ENCODE measurements at places on chromosomes 4 and X.

DNA sequence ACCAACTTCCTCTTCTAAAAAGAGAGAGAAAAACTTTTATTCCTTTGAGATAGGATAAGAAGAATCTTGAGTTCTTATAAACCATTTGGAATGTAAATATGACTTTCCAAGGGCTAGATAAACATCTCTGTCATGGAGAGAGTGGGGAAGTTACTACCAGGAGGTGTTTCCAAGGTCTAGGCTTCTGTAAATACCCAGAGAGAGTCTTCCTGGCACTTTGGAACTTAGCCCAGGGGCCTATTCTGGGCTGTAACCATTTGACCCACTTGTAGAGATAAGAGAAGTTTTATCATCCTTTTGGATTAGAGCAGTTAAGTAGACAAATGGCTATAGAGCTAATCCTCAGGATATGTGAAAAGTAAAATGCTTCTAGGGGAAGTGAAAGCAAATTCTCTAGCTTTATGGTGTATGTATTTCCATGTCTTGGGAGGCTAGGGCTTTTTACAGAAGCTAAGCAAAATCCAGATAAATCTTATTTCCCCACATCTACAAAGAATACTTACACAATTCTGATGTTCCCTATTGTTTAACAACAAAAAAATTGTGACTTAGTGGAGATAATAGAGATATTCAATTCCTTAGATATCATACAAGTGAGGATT is 51.1 kb downstream of the MCUB start:
- DNase-seq, result no peak

GRCh38 chr4:27057053-27057452 is 196.4 kb downstream of the STIM2 start:
- DNase-seq, result no peak

- DNase-seq, result no peak
Observed at GRCh38 chr4:174805746-174806145, 23.3 kb downstream of the GLRA3 start.

GRCh38 chrX:120774606-120775005 is 101.1 kb downstream of the CT47B1 start:
- no peak for DNase-seq

DNA sequence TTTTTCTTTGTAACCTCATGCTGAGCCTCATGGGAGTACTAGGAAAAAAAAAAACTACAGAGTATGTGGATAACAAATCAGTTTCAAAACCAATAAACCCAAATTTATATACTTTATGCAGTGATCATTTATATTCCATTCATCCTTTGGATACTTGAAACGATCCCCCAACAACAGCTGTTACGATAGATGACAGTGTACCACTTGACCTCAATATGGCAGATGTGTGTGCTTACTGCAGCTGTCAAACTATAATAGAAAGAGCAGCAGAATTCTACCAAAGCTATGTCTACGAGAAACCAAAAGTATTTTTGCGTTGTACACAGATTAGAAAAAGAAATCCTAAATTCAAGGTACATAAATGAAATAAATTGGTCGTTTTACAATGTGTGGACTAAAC is 337.8 kb downstream of the PDGFC start:
- no peak for DNase-seq

DNA sequence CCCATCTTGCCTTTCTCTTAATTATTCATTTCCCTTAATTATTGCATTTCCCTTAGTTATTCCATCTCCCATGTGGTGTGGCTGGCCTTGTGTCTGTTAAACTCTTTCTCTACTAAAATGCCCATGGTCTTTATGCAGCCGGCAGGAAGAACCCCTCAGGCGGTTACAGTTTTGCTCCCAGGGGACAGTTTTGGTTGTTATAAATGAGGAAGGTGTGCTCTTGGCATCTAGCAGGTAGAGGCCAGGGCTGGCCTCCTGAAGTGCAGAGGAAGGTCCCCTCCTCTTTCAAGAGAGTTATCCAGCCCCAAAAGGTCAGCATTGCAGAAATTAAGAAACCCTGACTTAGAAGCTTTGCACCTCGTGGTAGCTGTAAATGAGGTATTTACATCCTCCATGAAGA is 18.0 kb downstream of the TBL1X start:
- no peak for DNase-seq

DNA sequence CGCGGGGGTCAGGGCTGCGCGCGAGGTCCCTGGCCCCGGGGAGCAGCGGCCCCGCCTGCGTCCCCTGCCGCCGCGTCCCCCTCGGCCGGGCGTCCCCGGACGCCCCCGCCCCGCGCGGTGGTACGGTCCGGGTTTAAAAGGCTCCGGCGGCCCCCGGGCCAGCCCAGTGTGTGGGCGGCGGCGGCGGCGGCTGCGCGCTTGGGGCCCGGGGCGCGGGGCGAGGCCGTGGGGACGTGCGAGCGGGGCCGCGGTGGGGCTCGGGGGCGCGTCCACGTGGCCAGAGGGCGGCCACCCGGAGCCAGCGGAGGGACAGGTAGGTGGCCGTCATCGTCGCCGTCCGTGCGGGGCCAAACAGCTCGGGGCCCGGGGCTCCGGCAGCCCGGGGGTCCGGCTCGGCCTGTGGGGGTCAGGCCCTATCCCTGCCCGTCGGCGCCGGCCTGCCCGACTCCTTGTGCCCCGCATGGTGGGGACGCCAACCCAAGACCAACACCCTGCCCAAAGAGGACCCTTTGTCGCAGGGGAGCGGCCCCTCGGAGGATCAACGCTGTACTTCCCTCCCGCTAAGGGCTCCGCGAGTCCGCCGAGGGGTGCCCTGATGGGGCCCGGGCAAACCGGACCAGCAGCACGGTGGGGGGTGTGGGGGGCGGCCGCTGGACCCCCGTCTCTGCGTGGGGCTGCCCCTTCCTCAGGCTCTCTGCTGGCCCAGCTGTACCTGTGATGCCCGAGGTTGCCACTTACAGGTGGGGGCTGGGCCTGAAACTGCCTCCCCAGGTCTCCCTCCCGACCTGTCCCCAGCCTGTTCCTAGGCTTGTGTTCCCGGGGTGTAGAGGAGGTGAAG is at the start of gene PLXNA3:
TSS of gene PLXNA3 (plus strand) at position 166 of the 838 bp plus-strand sequence. CDS start 1,903 bp downstream, outside the sequence.
- DNase-seq, result peak; percentile 57

DNA sequence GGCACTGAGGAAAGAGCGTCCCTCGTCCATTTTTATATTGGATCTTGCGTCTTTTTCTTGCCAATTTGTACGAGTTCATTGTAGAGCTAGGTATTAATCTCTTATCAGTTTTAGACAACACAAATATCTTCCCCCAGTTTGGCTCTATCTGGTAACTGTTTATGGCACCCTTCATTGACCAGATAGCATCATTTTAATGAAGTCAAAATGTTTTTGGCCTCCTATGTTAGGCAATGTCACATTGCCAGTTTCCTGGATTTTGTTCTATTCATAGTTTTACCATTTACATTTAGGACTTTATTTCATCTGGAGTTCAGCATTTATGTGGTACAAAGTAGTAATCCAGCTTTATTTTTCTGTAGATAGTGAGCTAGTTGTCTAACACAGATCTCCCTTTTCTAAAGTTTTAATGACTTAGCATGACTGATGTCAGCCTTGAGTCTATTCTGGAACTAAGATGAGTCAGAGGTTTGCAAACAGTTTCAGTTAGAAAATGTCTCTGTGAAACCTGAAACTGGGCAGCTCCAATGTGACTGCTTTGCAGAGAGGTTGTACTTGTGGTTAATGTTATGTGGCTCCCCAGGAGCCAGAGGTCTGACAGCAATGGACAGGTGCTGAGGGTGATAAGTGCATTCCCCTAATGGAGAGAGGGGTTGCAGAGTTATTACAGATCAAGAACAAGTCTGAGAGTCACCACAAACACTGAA is 5.3 kb upstream of the STBD1 start:
- DNase-seq, result peak; percentile 89

- DNase-seq, result no peak
Observed at GRCh38 chr4:149884529-149885181, 69.0 kb upstream of the IQCM start.

- peak; percentile 35 for DNase-seq
Observed at GRCh38 chrX:30887721-30888120, 1.3 kb downstream of the TAB3 start.

DNA sequence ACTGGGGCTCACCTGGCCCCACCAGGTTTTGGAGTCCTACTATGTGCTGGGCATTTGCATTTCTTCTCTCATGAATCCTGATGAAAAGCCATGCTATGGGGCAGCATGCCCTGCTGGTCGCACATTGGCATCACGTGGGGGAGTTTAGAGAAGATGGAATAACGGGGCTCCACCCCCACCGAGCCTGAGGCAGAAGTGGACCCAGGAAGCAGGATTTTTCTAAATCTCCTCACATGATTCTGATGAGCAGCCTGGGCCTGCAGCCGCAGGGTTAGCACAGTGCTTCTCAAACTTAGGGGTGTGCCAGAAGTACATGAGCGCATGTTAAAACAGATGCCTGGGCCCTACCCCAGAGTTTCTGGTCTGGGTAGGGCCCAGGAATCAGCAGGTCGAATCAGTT is 4.6 kb upstream of the SORCS2 start:
- DNase-seq, result no peak

DNA sequence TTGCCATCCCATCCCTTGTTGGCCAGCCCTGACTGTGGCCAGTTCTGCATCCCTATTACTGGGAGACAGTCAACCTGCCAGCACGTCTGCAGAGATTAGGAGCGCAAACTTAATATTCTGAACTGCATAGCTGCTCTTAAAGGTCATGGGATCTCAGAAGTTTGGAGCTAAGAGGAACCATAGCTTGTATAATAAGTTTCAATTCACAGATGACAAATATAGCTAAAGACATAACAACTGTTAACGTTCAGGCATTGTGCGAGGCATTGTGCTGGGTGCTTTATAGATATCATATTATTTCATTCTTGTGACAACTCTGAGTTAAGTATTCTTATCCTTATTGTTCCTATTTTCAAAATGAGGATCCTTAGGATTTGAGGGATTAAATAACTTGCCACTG is 3.7 kb downstream of the SCARB2 start:
- DNase-seq, result no peak

- no peak for DNase-seq
Observed at GRCh38 chr4:61223385-61223784, 23.3 kb downstream of the ADGRL3 start.

- DNase-seq, result no peak
Observed at GRCh38 chr4:164501074-164501473, 252.9 kb upstream of the SMIM31 start.

- DNase-seq, result no peak
Observed at GRCh38 chr4:54484383-54484782, 173.4 kb upstream of the KIT start.

DNA sequence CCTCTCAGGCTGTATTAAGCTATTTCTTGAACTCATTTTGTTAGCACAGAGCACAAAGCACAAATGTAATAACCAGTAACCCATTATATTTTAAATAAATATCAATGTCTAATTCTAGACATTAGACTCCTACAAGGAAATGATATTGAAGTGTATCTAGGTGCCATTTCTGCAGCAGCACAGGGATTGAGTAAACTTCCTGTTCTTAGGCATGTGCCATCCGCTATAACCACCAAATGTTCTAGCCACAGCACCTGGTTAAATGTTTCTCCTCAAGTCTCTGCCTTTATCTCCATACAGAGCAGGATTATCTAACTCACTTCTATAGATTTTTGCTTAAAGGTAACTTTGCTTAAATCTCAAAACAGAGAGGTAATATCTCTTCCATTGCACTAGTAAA is 51.4 kb downstream of the SGMS2 start:
- no peak for DNase-seq

DNA sequence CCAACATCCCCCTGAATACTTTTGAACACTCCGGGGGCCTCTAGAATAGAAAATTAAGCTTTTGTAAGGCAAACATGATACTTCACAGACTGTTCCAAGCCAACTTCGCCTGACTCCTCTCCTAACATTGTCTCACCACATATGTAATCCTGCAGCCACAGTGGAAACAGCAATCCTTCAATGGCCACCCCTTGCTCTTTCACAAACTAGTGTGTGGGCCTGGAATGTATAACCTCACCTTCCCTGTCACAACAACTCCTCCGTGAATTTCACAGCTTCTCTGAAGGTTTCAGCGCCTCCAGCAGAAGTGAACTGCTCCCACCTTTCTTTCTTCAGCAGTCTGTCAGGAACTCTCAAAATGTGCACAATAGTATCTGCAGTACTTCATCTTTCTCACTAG is 185.1 kb downstream of the ADGRL3 start:
- DNase-seq, result no peak

- DNase-seq, result no peak
Observed at GRCh38 chr4:139207247-139207646, 30.2 kb upstream of the ELF2 start.

- DNase-seq, result peak; percentile 35
Observed at GRCh38 chrX:149909324-149910177, 19.8 kb upstream of the HSFX4 start.

DNA sequence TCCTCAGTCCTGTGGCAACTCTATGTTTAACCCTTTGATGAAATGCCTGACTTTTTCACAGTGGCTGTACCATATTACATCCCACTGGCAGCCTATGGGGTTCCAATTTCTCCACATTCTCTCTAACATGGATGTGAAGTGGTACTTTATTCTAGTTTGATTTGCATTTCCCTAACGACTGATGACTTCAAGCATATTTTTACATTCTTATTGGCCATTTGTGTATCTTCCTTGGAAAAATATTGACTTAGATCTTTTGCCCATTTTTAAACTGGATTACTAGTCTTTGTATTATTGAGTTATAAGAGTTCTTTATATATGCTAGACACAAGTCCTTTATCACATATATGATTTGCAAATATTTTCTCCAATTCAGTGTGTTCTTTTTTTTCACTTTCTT is 2.1 kb upstream of the RAB39B start:
- no peak for DNase-seq

DNA sequence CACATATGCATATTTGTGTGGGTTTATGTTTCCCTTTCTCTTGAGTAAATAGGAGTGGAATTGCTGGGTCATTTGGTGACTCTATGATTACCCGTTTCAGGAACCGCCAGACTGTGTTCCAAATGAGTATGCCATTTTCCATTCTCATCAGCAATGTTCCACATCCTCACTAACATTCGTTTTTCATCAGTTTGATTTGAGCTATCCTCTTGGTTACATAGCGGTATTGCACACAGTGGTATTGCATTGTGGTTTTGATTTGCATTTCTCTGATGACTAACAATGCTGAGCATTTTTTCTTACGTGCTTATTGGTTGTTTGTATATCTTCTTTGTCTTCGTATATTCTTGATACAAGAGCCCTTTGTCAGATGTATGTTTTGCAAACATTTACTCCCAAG is 218.0 kb upstream of the AMOT start:
- DNase-seq, result peak; percentile 49

Measured in activated CD4-positive, alpha-beta T cell treated with anti-CD3 and anti-CD28 coated beads, Interleukin-2, Interleukin-6, amounts not matched to agents 100 ng/mL and 50 ng/mL, durations not matched to agents 16 hours and 8 hours (primary cell).